ENCODE measurements at places on chromosomes 3 and 15.
A peak's percentile ranks its signal among the peaks of the same experiment; 100 is the strongest.

DNA sequence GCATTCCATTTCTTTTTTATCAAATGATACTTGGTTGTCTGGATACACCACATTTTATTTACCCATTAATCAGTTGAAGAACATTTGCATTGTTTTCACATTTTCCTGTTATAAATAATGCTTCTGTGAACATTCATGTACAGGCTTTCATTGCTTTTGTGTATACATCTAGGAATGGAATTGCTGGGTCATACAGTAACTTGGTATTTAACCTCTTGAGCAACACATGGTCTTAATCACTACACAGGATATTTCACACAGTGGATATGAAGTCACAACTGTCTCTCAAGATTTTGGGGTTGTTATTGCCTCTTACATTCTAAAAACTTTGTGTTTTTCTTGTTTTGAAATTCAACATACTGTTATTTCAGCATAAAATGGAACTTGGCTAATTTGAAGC is 48.2 kb downstream of the C3orf85 start:
- no peak for DNase-seq

DNA sequence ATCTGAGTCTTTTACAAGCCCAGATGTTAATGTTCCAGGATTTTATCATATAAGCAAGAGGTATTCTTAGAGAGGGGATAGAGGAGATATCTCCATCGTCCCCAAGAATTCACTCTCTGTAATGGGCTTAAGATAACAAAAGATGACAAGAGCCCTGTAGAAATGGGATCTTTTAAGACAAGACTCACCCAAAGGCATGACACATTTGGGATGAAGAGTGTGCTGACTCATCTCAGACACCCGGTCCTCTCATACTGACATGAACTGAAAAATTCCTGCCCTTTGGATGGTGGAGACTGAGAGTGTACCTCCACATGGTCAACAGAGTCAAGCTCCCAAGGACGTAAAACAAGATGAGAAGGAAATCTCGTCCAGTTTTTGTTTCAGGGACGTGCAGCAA is 11.0 kb downstream of the LEKR1 start:
- no peak for DNase-seq

GRCh38 chr3:20680990-20681628 is 495.1 kb upstream of the SGO1 start:
- DNase-seq, result no peak

GRCh38 chr3:42778644-42779043 is 5.6 kb upstream of the CCDC13 start:
- DNase-seq, result no peak

DNA sequence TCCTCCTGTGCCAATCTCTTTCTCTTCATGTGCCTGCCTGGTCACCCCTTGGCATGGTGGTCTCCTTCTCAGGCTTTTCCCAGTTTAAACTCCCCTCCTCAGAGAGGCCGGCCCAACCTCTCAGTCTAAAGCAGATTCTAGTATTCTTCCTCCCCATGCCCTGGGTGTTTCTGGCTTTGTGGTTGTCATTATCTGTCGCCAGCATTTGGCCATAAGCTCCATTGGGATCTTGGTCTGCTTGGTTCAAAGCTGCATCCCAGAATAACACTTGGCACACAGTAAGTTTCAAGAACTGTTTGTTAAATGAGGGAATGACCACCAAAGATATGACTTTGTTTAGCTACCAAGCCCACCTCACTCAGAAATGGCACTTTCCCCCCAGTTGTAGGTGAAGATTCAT is 11.2 kb upstream of the RAD18 start:
- DNase-seq, result no peak

GRCh38 chr15:72198356-72199204 is 993 bp upstream of the GRAMD2A start:
- no peak for DNase-seq

GRCh38 chr3:66472313-66473134 is 28.3 kb downstream of the LRIG1 start:
- DNase-seq, result peak; percentile 50

DNA sequence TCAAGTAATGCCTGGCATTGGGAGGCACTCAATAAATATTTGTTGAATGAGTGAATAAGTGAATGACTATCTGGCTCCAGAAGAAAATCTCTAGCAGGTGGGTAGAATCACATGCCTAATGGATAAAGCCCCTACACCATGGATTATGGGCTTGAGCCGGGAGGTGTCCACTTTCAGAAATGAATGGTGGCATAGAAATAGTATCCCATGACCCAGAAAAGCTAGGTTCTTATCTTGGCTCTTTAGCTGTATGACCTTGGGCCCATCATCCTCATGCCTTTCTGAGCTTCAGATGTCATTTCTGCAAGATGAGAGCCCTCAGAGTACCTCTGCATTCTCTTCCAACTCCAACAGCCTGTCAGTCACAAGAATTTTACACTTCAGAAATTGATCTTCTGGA is 37.3 kb upstream of the TNIK start:
- DNase-seq, result no peak

GRCh38 chr3:124336067-124336656 is 344.2 kb upstream of the ROPN1 start:
- DNase-seq, result no peak

- DNase-seq, result no peak
Observed at GRCh38 chr3:77052051-77052501, 12.2 kb downstream of the ROBO2 start.

- DNase-seq, result peak; percentile 61
Observed at GRCh38 chr3:15241341-15241740, 35.3 kb downstream of the CAPN7 start.

- DNase-seq, result no peak
Observed at GRCh38 chr3:55315396-55315795, 171.7 kb downstream of the WNT5A start.

GRCh38 chr15:80526556-80527340 is 122.6 kb downstream of the ARNT2 start:
- DNase-seq, result no peak

GRCh38 chr3:115553796-115554486 is 69.4 kb upstream of the GAP43 start:
- no peak for DNase-seq

DNA sequence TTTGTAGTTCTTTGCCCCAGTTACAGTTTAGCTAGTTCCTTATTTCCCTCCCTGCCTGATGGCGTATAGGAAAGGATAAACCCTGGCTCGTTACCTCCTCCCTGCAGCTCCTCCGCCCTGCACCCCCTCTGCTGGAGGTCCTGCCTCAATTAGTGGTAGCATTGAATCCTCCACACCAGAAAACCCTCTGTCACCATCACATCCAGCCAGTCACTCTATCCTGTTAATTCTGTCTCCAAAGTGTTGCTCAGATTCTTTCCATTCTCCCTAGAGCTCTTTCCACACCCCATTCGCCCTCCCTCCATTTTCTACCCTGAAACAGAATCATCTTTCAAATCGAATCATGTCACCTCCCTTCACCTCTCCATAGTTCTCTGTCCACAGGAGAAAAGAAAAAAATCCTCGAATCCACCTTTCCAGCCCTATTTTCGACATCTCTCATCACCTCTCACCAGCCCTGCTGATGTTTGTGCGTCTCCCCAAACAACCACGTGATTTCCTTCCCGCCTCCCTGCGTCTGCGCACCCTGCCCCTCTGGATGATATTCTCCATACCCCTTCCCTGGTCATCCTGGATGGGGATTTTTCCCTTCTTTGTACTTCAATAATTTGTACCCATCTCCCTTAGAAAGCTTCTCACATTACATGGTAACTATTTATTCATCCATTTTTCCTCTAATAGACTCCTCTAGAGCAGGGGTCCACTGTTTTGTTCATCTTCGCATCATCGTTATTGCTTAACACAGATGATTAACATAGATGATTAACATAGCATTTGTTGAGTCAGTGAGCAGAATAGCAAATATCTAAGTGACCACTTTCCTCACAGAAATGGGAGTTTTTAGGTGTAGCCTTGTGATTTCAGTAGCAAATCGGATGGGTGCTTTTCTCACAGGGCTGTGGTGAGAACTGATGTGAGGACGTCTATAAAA is 37.1 kb downstream of the MAP3K13 start:
- DNase-seq, result no peak

DNA sequence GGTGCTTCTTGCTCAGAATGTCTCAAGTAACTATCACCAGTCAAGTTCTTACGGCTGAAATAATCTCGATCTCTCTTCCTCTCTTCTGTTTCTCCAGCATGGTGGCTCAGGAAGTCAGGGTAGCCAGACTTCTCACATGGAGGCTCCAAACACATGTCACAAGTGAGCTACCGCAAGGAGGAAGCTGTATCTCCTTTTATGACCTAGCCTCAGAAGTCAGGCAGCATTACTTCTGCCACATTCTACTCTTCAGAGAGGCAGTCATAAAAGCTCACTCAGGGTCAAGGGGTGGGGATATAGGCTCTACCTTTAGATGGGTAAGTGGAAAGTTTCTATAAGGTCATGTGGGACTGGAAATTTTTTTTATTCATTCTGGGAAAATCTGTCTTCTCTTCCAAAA is 86.6 kb upstream of the NEO1 start:
- DNase-seq, result no peak

GRCh38 chr3:32596909-32597369 is 26.3 kb upstream of the DYNC1LI1 start:
- DNase-seq, result no peak

- DNase-seq, result no peak
Observed at GRCh38 chr3:29758434-29759322, 477.8 kb downstream of the RBMS3 start.

GRCh38 chr15:66388576-66388975 is 1.9 kb downstream of the MAP2K1 start:
- no peak for DNase-seq

- no peak for DNase-seq
Observed at GRCh38 chr3:46913644-46914043, 36.1 kb downstream of the PTH1R start.

- DNase-seq, result no peak
Observed at GRCh38 chr3:188470508-188471130, 316.7 kb downstream of the LPP start.
